A549 treated with ZK216348 at 1 μM for 4 hours (cell line): ENCODE measurements at places on chromosomes 12 and 14. TPM values are rescaled to one million over a fixed set of nuclear protein-coding genes. Genes with fewer than 3 reads are reported as not detected.

Gene KLHL33
- not detected in 5 replicates for total RNA-seq

Gene ALDH1L2
- total RNA-seq: 2.1 to 3.7 TPM (median 3.4 TPM) in 5 replicates

Gene THAP2
- 3.6 to 5.7 TPM (median 4.1 TPM) in 5 replicates for total RNA-seq

Gene MGST1
- 633 to 934 TPM (median 723 TPM) in 5 replicates for total RNA-seq

Gene PRR4
- 1.2 to 2.5 TPM (median 1.9 TPM) in 5 replicates for total RNA-seq

Gene SENP1
- 11.7 to 15.2 TPM (median 12.4 TPM) in 5 replicates for total RNA-seq

Gene KCNH3
- 1.5 to 2.8 TPM (median 2.6 TPM) in 5 replicates for total RNA-seq

Gene TNFRSF1A
- 398 to 545 TPM (median 486 TPM) in 5 replicates for total RNA-seq

Gene P2RX2
- not detected in 5 replicates for total RNA-seq

Gene STAB2
- total RNA-seq: not detected in 5 replicates

Gene IRAK3
- 0.27 to 0.93 TPM (median 0.40 TPM) in 5 replicates for total RNA-seq

Gene PRIMA1
- total RNA-seq: 0.13 to 0.43 TPM (median 0.39 TPM) in 5 replicates

Gene TAS2R43
- total RNA-seq: not detected in 5 replicates

Gene C3AR1
- not detected in 5 replicates for total RNA-seq

Gene TBX5
- not detected in 5 replicates for total RNA-seq

Gene CLEC2A
- total RNA-seq: not detected in 5 replicates

Gene CHGA
- 0.93 to 2.2 TPM (median 1.5 TPM) in 5 replicates for total RNA-seq
